Activated T-cell treated with anti-CD3 and anti-CD28 coated beads for 1 hour (primary cell): ENCODE measurements at places on chromosomes 6 and 20.

DNA sequence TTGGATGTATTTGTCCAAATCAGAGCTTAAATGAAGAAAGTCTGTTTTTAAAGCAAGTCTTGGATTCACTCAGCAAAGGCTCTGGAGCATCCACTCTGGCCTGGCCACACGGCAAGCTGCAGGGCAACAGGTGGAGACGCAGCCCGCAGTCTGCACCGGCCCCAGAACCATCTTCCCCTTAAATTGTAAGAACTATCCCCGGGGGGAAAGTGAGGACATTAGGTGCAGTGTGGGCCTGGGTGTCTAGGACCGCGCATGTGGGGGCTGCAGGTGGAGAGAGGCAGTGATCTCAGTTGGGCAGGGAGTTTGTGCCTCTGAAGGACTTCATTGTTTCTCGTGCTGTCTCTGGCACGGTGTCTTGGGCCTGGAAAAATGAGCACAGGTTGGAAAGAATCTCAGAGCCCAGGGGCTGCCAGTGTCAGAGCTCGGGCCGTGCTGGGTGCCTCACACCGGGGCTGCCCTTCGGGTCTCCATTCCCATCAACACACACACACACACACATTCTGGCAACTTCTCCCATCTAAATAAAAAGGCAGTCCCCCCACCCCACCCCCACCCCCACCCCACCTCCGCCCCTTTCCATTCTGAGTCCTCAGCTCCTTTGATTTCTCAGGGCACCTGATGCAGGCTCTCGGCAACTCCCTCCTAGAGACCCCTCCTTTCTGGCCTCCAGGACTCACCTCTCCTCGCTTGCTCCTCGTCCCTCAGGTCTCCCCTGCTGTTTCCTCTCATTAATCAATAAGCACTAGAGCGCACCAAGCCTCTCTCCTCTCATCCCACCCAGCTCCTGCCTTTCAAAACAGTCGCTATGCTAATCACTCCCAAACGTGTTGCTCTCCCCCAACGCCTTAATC, 48.4 kb downstream of the FOXF2 start:
- no peak for DNase-seq

- no peak for DNase-seq
Measured at GRCh38 chr6:13427316-13427715, 60.1 kb downstream of the GFOD1 start.

DNA sequence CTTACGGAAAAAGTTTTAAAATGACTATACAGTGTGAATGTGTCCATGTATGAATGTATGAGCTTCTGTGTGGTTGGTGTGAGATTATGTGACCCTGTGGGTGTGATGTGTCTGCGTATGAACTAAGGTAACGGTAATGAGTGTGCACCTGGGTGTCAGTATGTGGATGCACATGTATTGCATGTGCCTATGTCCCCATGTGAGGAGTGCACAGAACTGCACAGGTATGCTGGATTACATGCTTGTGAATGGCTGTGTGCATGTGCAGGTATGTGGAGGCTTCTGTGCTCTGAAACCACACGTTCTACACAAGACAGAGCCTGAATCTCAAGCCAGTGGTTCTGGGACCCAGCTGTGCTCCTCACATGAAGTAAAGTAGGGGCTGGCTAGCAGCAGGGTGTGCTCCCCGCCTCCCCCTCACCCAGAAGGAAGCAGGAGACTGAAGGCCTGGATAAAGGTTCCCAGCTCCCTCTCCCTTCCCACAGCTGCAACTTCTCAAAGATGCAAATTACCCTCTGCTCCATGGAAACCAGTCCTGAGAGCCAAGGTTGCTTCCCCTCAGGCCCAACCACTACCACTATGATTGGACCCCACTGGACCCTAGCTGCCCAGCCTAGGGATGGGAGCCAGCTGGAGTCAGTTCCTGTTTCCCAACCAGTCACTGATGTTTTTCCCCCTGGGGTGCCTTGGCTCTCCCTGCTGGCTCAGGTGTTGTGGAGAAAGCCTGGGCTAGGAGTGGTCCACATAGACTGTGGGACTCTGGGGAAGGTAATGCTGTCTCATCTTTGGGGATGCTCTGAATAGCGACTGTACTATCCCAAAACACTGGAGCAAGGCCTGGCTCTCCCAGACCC, 24.8 kb upstream of the SPDEF start:
- DNase-seq = no peak

- no peak for DNase-seq
Measured at GRCh38 chr20:46202766-46203509, 84.8 kb downstream of the CD40 start.

GRCh38 chr6:75494290-75494689, 690 bp upstream of the FILIP1 start:
- DNase-seq = no peak

DNA sequence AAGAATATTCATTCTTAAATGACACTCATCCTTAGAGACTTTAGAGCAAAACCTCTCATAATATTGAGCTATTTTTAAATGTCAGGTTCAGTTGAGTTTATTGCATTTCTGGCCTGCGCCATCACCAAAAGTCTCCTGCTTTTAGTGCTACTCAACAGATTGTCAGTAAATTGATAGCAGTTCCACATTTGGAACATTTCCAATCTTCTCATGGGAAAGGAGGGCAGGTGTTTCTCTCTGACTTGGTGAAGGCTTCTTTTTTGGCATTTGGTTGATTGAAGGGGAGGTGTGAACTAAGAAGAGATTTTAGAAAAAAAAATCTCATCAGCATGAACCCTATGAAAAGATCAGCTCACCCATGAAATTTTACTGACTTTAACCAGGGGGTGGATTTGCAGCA, 125.9 kb upstream of the INSM1 start:
- no peak for DNase-seq

DNA sequence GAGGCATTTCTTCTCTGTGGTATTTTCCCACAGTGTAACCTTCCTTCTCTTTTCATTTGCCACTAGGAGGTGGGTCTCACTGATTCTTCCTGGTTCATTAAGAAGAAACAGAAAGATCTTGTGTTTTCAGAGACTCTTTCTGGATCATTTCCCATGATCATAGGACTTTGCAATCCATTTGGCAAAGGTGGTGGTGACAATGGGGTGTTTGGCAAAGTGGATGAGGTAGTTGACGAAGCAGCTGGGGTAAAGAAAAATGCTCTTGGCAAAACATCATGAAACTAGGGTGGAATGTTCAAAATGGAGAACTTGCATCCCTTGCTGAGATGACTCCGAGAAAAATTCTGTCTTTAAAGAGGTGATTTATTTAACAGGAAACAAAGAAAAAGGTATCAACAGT, 50.6 kb downstream of the TRAF3IP2 start:
- no peak for DNase-seq

- DNase-seq = no peak
Measured at GRCh38 chr6:134517868-134518267, 200.0 kb upstream of the SGK1 start.

DNA sequence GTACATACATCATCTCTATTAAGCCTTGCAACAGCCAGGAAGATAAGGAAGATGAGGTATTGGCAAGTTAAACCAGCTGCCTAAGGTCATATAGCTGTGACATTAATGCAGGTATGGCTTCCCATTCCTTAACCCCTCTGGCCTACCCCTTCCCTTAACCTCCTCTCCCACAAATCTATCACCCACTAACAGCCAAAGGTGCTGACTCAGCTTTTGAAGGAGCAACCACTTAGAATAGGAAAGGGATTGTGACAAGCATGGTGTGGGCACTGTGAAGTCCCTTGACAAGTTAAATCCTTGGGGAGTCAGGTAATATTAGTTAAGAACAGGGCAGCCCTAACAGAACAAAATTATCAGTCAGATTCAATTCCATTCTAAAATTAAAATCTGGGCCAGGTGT, 5.4 kb upstream of the SH3BGRL2 start:
- DNase-seq = no peak

DNA sequence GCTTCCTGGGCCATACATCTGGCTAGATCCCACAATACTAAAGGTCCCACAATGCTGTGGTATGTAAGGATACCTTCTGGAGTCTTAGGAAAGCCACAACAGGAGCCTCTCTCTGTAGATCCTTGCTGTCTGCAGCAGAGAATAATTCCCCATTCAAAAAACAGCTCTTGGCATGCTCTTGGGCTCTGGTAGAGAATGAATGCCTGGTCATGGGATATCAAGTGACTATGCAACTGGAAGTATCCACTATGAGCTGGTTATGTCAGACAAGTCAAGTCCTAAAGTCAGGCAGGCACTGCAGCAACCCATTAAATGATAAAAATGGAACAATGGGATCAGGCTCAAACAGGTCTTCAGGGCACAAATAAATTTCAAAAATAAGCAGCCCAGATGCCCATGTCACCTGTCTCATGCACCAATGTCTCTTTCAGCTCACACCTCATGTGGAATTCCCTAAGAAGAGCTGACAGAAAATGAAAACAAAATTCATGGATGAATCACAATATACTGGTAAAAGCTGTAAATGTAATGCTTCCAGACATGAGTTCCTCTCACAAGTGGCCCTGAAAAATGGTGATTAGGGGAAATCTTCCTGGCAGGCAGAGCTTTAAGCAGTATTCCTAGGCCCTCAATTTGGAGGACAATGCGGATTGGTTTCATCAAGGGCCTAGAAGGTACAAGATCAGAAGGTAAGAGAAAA, 4.3 kb downstream of the AK9 start:
- DNase-seq = no peak
